ENCODE measurements at places on chromosomes 4 and X.

DNA sequence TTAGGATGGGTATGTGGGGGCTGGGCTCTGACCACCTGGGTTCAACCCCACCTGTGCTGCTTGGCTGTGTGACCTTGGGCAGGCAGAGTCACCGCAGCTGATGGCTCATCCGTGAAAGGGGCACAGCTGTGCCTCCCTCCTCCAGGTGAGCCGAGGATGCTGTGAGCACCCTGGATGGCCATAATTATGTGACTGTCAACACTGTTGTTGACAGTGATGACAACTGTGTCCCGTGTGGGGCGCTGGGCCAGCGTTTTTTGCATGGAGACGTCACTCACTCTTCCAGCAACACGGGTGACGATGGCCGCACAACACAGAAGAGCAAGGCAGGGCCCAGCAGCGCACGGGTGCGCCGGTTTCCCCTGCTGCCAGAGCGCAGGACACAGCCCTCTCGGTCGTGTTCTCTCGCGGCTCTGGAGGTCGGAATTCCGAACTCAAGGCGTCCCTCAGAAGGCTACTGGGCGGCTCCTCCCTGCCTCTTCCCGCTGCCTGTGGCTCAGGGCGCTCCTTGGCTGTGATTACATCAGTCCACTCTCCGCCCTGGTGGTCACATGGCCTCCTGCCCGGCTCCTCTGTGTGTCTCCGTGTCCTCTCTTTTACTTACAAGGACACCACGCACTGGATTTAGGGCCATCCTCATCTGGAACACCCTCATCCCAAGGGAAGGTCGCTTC is 1.3 kb downstream of the SH3TC1 start:
- DNase-seq: no peak

DNA sequence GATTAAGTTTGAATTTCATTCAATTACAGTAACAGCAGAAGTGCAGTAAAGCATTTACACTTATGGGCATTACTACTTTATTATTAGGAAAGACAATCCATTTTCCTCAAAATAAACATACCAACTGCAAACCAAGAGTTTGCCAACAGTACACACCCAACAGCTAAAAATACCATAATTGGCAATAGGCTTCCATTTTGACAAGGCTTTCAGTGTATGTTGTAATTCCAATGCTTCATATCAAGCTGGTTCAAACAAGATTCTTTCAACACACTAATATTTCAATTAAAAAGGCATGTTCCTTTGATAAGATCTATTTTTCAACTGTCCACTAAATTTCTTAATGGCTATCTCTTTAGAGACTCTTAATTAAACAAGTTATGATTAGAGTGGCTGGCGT is 12.1 kb downstream of the EIF1AX start:
- no peak for DNase-seq

DNA sequence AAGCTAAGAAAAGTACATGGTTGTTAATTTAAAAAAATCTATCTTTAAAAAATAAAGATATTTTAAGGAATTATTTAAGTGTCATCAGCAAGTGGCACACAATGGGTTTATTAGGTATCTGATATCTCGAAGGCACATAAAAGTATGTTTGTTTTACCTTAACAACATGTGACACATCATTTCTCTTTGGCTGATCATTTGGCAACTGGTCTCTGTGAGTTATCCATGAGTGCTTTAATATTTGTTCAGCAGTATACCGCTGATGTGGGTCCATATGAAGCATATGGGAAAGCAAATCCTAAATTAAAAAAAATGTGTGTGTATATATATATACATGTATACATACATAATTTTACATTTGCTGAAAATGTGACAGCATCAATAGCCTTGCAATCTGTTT is 123.2 kb downstream of the RPS6KA6 start:
- DNase-seq: no peak

DNA sequence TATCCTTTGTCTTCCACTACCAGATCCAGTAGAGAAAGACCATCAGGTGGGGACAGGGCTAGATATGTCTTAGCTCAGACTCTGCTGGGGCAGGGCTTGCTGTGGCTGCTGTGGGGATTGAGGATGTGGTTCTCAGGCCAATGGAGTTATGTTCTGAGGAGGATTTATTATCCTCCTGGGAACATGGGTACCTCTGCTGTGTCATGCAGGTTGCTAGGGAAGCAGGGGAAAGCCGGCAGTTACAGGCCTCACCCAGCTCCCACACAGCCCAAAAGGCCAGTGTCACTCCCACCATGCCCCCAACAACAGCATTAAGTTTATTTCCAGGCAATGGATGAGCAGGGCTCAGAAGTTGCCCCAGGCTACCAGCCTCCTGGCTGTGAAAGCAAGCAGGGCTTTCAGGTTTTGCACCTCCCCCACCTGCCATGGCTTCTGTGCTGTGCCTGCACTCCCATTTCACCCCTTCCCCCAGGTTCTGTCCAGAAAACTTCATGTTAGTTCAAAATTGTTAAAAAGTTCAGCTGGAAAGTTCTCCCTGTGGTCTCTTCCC is 879.9 kb downstream of the ARAP2 start:
- DNase-seq: no peak

GRCh38 chr4:6747294-6748051 is 31.5 kb downstream of the BLOC1S4 start:
- no peak for DNase-seq

- no peak for DNase-seq
Observed at GRCh38 chrX:15087747-15088146, 182.1 kb downstream of the ASB9 start.

DNA sequence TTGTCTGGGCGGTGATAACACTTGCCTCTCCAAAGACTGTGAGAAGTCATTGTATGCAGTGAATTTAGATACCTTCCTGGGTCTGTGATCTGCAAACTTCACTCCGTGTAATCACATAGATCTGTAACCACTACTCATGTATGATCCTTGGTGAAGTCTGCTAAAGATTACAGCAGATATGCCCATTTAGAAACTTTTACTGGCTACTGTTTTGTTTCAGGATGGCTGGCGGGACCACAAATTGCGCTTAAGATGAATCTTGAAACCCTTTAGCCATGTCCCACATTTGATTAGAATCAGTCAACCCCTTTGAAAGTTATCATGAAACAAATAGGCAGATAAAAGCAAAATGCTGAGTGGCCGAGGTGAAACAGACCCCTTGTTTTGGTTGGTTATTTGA is 126.5 kb upstream of the SCML1 start:
- DNase-seq: no peak

- DNase-seq: no peak
Observed at GRCh38 chr4:68348577-68348976, 1.3 kb downstream of the YTHDC1 start.

DNA sequence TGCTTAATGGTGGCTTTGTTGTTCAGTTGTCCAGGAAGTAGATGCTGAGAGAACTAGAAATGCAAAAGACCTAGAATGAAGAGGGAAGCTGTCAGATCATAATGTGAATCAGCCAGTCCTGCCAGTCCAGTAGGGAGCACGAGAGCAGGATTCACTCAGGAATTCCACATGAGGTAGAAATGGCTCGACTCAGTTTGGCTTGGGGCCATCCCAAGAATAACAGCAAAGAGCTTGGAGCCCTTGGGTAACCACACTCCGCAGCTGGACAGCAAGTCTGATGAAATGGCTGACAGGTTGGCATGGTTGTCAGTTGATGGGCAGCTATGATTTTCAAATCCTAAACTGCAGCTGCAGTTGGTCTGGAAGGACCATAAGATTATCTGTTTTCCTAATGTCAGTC is 44.5 kb upstream of the WDR1 start:
- no peak for DNase-seq

- no peak for DNase-seq
Observed at GRCh38 chr4:28709891-28710290, 1849.2 kb downstream of the STIM2 start.

DNA sequence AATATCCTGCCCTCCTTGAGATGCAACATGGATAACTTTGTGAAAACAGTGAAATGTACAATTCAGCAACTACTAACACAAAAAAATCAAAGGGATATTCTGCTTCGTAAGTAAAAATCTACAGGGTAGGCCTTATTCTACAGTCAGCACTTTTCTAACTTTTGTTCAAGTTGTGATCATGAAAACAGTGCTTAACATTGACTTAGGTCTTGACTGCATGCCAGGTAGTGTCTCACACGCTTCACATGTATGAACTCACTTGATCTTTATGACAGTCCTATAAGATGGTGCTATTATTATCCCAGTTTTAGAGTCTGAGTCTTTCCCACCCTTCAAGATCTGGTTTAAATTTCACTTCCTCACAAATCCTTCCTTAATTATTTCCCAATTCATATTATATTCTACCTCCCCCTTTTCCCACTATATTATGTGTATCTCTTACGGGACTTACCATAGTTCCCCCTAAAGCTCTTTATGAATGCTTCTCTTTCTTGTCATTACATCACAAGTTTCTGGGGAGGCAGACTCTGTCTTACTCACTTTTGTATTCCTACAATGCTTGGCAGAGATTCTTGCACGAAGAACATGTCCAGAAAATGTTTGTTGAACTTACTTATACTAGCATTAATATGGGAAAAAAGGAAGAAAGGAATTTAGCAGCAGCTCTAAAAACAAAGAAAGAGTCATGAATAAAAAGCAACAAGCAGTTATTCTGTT is 179.8 kb downstream of the SCFD2 start:
- DNase-seq: no peak

GRCh38 chr4:5220028-5220427 is 168.7 kb downstream of the STK32B start:
- DNase-seq: no peak

GRCh38 chr4:129822701-129823100 is 726.7 kb downstream of the C4orf33 start:
- no peak for DNase-seq

DNA sequence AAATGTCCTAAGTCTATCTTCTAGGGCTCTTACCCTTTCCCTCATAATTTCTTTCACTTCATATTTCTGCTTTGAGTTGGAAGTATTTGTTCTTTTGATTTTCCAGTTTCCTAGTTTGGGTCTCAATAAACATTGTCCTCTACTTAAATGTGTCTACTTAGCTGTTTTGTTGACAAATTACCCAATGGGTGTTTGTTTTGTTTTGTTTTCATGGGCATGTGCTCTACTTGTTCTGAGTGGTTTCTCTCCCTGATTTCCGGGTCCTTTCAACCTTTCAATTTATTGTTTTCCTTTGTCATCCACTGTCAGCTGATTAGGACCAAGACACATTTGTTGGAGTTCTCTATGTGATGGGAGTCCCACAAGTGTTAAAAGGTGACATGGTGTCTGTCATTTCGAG is 1181.4 kb downstream of the RPA4 start:
- DNase-seq: no peak

DNA sequence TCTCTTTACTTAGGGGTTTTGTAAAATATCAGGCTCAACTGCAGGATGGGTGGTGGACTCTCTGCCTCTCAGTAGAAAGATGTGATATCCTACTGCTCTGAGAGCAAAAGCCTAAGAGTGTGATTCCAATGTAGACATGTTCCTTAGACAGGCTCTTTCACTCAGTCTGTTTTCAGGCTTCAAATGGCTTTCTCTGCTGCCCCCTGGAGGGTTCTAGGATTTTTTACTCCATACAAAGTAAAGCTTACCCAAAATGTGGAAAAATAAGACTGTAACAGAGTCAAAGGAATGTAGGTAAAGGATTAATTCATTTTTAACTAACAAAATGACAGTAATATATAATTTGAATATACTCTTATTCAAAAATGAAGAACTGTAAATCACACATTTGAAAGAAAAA is 32.1 kb downstream of the ZGRF1 start:
- DNase-seq: no peak

DNA sequence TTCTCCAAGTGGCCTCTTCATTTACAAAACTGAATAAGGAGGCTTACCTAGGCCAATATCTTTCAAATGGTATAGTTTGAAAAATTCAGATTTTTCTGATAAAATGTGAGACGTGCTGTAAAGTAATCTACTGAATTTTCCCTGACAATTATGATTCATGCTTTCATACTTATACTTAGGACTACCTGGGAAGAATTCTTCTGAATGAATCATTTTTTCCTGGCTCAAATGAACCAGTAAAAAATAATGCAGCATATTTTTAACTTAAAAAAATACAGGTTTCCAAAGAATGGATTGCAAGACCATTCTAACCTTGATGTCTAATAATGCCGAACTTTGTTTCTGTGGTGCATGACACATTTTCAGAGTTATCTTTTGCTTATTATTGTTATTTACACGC is 375.4 kb downstream of the ZNF674 start:
- DNase-seq: no peak

DNA sequence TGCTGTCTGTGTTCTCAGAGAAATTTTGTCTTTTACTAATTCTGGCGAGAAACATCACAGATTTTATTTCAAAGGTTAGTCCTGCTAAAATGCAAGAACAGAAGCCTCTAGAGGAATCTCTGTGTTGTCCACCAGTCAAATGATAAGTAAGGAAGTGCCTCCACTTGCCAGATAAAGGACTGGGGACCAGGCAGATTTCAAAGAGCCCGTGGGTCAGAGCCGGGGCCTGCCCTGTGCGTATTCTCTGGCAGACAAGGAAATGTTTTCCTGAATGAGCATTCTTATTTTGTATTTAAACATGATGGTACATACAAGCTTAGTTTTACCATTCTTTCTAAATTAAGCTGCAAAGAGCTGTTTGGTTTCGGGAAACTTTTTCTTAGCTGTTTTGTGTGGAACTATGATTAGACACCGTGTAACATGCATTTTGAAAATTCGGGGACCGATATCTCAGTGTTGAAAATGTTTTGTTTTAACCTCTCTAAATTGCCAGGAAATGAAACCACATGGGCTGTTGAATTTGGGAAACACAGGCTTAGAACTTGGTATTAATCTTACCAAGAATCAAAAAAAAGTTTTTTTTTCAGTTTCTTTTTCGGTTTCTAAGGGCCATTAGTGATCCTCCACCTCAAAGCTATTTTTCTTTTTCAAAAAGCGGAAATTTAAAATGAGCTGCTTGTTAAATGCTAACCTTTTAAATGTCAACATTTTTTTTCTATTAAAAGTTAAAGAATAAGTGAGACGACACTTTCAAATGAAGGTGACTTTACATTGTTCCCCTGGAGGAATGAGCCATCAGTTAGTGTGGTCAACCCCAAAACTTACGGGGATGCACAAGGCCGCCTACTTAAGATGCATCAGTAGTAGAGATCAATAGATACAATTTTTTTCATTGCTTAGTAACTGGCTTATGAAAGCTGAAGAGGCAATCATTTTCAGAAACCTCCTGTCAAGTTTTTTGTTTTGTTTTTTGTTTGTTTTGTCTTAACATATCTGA is 89.6 kb upstream of the MTM1 start:
- no peak for DNase-seq

GRCh38 chrX:123291623-123292022 is 107.5 kb downstream of the GRIA3 start:
- no peak for DNase-seq

DNA sequence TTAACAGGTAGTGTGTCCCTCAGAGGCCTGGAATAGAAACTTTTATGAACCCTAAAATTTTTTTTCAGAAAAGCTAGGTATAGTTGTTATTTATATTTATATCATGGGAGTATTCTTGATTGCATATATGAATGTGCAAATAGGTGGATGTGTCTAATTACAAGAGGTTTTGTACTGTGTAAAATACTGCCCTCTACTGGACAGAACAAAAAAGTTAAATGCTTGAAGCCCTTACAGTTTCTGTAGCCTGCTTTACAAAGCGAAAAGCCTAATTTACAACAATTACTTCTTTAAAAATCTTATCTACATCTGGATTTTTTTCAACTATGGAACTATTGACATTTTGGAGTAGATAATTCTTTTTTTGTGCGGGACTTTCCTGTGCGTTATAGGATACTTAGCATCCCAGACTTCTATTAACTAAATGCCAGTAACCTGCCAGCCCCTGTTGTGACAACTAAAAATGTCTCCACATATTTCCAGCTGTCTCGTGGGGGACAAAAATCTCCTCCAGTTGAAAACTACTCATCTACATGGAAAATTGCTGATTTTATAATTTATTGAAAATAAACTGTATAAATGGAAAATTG is 35.1 kb downstream of the ENPEP start:
- DNase-seq: no peak
